ENCODE measurements at places on chromosomes 11 and 22.
A peak's percentile ranks its signal among the peaks of the same experiment; 100 is the strongest.

DNA sequence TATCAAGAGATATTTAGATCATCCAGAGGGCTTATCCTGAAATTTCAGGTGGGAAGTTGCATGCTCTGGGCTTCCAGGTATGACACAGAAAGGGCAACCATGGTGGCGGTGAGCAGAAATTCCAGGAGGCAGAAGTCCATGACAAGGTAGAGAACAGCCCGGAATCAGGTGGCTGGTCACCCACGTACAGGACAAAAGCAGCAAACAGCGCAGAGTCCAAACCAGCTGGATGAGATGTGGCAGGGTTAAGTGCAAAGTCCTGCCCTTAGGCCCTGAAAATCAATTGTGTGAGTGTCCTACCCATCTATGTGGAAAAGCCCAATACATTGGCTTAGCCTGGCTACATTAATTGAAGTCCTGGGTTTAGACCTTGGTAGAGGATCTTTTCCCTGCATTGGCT lies 11.6 kb downstream of the PPFIBP2 start:
- DNase-seq, result no peak

DNA sequence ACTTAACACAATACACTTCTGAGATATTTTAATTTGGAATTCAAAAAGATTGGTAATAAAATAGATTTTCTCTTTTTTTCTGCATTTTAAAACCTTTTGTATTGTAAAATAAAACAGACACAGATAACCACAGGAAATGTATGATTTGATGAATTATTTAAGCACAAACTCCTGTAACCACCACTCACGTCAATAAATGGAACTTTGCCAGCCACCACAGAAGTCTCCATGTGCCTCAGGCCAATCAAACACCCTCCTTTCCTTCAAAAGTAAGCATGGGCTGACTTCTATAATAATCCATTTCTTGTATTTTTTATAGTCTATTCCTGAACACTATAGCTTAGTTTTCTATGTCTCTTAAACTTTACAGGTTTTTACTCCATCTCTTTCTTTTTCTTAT lies 721.7 kb downstream of the DLG2 start:
- no peak for DNase-seq

DNA sequence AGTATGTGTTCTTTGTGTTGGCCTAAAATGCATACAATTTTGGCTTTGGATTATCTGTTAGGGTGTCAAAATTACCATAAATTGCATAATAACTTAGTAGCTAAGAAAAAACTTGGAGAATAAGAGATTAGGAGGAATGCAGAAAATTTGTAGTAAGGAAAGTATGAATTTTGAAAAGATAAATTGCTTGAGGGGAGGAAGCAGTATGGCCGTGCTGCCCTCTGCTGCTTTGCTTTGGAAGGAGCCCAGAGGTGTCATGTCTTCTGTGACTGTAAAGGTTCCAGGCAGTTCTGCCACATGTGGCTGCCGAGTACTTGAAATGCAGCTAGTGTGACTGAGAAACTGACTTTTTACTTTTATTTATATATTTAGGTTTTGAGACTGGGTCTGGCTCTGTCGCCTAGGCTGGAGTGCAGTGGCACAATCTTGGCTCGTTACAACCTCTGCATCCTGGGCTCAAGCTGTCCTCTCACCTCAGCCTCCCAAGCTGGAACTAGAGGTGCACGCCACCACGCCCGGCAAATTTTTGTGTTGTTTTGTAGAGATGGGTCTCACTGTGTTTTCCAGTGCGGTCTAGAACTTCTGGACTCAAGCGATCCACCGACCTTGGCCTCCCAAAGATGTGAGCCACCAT lies 1.8 kb downstream of the ADSL start:
- peak; percentile 60 for DNase-seq

GRCh38 chr11:8811571-8811970 lies 99.4 kb upstream of the AKIP1 start:
- DNase-seq, result no peak

- no peak for DNase-seq
Observed at GRCh38 chr11:102064316-102064715, 17.1 kb downstream of the CFAP300 start.

DNA sequence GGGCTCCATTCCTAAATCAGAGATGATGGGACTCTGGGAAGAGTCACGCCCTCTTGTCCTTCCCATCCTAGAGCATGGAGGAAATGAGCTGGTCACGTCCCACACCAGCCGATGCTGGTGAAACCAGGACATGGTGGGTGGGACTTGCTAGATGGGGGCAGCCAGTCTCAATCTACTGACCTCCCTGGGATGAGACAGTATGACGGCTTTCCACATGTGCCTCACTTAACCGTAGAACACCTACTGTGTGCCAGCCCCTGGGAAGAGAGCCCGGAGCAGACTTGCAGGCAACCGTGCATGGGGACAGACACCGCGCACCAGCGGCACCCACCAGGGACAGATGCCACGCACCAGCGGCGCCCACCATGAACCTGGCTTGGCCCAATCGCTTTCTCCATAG lies 3.8 kb downstream of the OSBPL5 start:
- DNase-seq, result no peak

- no peak for DNase-seq
Observed at GRCh38 chr22:38834215-38834953, 9.4 kb downstream of the NPTXR start.

DNA sequence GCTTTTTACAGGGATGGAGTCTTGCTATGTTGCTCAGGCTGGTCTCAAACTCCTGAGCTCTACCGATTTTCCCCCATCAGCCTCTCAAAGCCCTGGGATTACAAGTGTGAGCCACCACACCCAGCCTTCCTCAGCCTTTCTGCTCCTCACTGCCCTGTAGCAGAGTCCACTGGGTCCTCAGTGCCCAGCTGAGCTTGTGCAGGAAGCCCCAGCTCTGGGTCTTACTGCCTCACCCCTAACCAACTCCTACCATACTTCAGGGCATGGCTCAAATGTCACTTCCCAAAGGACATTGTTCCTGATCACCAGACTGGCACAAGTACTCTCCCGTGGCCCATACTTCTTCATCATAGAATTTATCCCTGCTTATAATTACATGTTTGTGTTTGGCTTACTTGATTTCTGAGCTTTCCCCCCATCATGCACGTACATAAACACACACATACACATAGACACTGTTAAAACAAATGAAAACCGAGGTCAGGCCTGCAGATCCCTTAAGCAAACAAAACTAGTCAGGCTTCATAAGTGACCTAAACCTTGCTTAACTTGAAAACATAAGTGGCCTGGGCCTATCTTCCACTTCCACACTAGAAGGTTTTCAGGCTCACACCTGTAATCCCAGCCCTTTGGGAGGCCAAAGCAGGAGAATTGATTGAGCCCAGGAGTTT lies 14.0 kb upstream of the SLC43A3 start:
- no peak for DNase-seq

- no peak for DNase-seq
Observed at GRCh38 chr11:83115551-83115950, 41.4 kb upstream of the PCF11 start.

DNA sequence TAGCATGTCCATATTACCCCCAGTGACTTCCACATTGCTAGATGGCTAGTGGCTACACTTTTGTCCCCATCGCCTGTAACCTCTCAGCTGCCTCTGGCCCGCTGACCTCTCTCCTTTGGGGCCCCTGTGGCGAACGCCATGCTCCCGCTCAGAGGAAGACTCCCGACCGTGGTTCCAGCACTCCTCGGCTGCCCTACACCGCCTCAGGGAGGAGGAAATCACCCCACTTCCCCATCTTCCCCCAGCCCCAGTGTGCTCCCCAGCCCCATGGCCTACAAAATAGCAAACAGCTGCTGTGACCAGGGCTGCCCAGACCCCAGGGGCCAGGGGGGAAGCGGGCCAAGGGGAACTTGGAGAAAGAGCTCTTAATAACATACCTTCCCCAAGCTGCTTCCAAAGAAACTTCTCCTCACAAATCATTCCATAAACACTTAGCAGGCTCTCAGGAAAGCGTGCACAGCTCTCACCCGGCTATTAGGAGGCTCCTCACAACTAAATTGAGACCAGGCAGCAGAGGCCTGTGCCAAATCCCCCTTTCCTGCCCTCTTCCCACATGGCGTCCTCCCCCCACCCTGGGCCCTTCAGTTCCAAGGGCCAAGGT lies 63.5 kb upstream of the WNT11 start:
- DNase-seq, result peak; percentile 77

DNA sequence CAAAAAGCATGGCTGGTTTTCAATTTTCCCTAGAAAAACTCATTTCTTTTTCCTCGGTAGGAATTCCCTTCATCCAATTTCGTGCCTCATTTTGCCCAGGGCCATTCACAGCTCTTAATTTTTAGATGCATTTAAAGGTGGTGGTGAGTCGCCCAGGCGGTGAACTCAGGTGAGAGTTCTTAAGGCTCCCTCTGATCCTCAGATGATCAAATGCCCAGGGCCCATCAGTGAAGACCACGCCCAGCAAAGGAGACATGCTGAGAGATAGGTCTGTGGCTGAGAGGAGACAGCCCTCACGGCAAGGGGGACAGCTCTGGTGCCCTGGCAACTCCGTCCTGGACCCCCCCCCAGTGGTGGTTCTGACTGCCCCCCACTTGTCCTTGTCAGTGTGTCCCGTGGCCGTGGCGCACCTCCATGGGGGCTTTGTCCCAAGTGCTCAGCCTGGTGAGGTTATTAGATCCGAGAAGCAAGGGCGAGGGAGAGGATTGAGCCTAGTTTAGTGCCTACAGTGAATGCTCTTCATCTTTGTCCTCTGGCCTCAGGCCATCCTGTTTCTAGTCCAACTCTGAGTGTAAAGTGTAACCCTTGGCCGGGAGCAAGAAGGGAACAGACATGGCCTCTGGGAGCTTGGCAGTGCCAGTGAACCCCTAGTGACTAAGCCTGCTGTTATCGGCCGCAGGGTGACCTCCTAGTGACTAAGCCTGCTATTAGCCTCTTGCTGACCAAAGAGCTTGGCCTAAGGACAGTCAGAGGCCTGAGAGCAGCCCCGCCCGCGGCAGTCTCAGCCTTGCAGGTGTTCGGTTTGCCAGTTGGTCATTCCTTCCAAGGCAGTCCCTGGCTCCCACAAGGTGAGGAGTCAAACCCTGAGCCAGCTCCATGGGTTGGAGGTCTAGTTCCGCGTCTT lies 83.5 kb downstream of the CTTN start:
- no peak for DNase-seq

- peak; percentile 43 for DNase-seq
Observed at GRCh38 chr11:23288003-23288783, 427.9 kb upstream of the CCDC179 start.

DNA sequence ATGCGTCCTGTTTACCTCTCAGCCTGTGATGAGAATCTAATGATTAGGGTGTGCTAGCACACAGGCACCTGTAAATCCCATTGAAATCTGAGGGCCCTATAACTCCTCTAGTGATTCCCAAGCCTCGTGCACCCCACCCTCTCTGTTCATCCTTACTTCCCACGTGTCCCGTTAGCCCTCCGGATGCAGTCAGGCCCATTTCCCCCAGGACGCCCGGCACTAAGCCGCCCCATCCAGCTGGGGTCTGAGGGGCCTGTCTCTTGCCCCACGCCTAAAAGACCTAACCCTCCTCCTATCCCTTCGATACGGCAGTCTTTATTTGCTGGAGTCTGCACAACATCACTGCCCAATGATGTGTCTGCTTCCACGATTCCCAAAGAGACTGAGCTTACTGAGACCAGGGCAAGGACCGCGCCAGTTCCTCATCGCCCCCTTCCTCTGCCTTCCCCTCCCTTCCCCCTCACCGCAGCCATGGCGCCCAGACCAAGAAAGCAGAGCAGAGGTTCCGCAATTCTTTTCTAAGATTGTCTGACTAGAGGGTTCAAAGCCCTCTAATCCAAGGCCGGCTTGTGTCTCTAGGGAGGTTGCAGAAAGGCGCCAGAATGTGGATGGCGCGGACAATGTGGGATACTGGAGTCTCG lies 1.1 kb upstream of the FADS2 start:
- peak; percentile 66 for DNase-seq

GRCh38 chr11:76115555-76115954 lies 90.7 kb downstream of the WNT11 start:
- DNase-seq, result no peak

DNA sequence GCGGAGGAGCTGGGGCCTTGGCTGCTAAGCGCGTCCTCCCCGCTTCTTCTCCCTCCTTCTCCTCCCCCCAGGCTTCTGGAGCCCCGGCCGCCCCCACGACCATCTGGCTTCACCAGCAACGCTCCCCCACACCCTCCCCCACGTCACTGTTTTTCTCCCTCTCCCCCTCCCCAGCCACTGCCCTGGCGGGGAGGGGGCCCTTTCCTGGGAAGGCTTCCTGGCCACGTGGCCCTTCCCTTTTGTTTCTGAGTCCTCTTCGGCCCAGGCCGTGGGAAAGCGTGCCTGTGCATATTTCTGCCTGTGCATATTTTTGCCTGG lies 27.7 kb downstream of the RTN4R start:
- peak; percentile 78 for DNase-seq

- no peak for DNase-seq
Observed at GRCh38 chr22:24578355-24579257, 14.3 kb downstream of the LRRC75B start.

DNA sequence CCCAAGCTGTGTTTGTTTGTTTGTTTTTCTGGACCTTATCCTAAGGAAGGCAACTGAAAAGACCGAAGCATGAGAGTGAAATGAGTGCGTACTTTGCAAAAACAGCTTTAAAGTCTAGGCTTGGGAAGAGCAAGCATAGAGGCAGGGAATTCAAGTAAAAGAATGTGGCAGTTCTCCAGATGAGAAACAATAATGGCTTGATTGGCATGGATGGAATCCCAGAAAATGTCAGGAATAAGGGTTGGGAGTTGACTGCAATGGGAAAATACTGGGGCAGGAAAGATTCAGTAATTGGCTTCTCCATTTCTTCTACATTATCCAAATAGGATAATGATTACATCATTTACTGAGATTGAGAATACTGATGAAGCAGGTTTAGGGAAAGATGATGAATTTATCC lies 17.5 kb downstream of the SAAL1 start:
- no peak for DNase-seq

- no peak for DNase-seq
Observed at GRCh38 chr11:5625281-5625680, 480 bp downstream of the TRIM34 start.

- peak; percentile 86 for DNase-seq
Observed at GRCh38 chr11:1879941-1880720, 11.6 kb downstream of the PRR33 start.

DNA sequence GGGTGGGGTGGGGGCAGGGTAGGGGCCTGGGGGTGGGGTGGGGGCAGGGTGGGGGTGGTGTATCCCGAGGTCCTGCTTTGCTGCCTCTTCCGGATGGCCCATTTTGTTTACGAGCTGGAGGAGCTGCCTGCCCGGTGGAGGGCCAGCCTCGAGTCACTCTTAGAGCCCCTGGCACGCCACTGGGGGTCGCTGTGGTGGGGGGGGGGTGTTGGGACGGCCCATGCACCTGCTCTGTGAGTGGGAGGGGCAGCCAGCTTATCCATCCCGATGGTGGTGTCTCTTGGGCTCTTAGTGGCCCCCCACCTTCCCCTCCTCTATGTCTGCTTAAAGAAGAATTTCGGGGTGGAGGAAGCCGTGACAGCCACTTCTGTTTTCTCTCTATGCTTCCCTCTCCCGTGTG lies 24.6 kb downstream of the MRGPRD start:
- DNase-seq, result no peak

All from muscle of arm (tissue), 14 donors.